ENCODE measurements at places on chromosomes 3 and 15.

- no peak for DNase-seq
These were observed 58.2 kb downstream of the RAB7A start for GRCh38 chr3:128784232-128784631.

DNA sequence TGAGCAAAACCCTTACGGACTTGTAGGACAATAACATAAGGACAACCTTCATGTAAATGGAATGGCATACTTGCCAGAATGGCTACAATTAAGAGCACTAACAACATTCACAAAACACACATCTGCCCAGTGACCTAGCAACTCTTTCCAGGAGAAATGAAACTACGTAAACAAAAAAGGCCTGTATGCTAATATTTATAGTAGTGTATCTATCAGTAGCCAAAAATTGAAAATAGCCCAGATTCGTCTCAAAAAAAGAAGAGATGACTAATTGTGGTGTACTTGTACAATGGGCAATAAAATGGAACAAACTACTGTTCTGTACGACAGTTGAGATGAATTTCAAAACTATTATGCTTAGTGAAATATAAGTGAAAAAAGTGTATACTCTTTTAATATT is 38.4 kb downstream of the CMC1 start:
- DNase-seq = no peak

DNA sequence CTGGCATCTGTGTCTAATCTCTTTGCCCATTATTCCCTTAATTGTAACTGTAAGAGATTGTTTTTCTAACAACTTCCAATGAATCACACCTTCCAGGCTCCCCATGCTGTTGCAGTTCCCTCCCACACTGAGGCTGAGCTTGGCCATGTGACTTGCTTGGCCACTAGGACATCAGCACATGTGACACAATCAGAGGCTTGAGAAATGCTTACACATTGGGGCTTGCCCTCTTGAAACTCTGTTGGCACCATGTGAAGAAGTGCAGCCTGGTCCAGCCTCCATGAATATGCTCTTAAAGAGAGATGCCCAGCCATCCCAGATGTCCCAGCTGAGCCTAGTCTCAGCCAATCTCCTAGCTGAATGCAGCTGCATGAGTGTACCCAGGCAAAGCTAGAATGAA is 326.8 kb upstream of the SOX2 start:
- no peak for DNase-seq

DNA sequence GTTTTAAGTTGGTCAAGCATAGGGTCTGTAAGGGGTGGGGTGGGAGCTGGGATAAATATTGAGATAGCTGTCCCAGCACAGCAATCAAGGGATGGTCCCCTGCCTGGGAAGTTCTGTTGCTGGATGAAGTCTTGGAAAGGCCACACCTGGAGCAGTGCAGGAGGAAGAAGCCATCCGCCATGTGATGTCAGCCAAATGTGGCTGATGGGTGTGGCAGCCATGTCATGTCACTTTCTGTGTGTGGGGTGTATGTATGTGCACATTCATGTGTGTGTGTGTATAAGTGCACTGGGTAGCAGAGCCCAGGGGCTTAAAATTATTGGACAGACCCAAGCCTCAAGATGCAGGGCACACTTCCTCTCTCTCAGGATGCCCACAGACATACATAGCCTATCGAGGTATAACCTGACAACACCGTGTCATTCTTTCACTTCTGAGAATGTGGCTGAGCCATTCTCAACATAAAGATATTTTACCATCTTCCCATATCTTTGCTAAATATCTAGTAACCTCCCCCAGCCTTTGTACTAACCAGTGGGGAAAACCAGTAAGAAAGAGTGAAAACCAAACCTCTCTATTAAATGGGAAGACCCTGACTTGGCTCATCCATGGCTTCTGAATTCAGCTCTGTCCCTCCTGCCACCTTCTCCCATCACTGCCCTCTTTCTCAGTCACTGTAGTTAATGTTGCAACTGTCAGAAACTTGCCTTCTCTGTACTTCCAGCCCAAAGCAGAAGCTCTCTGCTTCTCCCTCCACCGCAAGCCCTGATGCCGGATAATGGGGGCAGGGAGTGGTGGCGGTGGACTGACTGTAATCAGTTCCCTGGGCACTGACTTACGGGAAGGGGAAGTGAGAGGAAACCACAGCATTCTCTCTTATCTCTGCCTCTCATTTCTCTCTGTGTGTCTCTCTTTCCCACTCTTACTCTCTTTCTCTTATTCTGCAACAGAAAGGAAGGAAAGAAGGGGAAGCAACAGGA is 11.2 kb downstream of the TNFSF10 start:
- DNase-seq = no peak

GRCh38 chr3:30354513-30354912 is 251.9 kb upstream of the TGFBR2 start:
- DNase-seq = no peak

DNA sequence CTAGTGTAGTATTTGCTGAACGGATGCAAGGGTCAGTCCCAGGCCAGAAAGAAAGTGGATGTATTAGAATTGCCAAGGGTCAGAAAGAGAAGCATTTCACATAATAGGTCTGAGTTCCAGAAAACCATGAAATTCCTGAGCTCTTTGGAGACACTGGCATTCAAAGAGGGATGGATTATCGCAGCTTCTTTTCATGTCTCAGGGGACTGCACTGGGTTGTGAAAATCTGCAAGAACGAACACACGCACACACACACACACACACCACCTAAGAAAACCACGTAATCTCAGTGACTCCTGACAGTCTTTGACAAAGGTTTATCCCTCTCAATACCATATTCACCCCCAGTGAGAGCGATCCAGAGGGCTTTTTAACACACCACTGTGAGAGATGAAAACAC is 57.9 kb downstream of the TIPARP start:
- DNase-seq = no peak

- no peak for DNase-seq
These were observed 17.5 kb downstream of the PLA2G4F start for GRCh38 chr15:42138968-42139386.

- DNase-seq = peak; percentile 59
These were observed 60.0 kb upstream of the IL12A start for GRCh38 chr3:159928666-159929065.

- peak; percentile 65 for DNase-seq
These were observed 44.9 kb upstream of the MANF start for GRCh38 chr3:51340013-51340829.

DNA sequence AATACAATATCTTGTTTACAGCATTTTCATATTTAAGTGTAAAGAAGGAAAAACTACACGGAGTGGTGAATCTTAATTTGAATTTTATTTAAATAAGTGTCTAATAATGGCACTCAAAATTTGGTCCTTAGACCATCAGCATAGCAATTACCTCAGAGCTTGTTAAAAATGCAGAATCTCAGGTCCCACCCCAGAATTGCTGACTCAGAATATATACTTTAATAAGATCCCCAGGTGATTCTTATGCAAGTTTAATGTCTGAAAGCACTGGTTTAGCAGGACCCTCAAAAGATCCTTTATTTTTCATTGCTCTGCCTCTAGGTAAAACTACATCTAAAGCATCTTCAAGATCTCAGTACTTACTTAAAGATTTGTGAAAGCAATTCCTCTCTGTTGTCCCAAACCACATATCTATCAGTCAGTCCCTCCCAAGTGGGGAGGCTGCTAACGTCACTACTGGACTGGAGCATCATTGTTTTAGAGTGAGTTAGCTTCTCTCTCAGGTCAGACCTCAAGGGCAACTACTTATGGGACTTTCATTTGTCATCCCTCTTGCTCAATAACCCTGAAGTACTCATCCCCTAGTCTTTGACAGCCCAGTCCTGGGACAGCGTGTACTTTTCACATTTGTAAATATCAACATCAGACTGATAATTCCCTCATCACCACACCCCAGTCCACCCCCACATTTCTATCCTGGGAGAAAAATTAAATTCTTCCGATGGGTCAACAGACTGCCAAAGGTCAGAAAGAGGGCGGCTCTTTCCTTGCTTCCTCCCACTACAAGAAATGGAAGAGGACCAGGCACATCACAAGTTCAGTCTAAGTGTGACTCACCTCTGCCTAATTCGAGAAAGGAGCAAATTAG is 76.7 kb downstream of the CBLB start:
- DNase-seq = peak; percentile 8

DNA sequence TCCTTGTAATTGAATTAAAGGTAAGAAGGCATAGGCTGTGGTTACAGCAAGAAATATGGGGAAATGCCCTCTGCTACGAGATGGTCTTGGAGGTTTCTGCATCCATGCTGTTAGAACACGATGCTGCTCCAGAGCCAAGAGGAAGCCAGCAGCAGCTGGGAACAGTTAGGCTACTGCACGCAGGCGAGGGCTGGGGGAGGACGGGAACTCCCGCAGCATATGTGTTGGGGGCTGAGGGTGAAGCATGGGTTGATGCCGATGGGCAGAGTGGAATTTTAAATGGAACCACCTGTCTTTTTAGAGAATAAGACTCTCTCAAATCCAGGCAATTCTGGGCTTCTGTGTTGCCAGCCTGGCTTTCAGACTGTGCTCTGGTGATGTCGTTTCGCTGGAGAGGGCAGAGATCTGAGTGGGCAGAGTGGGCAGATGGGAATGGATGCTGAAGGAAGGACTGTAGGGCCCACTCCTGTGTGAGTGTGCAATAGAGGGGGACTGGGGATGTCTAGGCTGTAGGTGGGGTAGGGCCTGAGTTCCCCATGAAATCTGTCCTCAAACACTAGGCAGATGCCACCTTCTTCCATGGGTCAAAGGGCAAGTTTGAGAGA is 417.0 kb upstream of the TPM1 start:
- no peak for DNase-seq

- no peak for DNase-seq
These were observed 20.0 kb downstream of the CERS3 start for GRCh38 chr15:100508641-100509300.

GRCh38 chr3:3194861-3195260 is 15.4 kb upstream of the CRBN start:
- DNase-seq = no peak

- no peak for DNase-seq
These were observed 44.1 kb downstream of the CD86 start for GRCh38 chr3:122099255-122099654.

DNA sequence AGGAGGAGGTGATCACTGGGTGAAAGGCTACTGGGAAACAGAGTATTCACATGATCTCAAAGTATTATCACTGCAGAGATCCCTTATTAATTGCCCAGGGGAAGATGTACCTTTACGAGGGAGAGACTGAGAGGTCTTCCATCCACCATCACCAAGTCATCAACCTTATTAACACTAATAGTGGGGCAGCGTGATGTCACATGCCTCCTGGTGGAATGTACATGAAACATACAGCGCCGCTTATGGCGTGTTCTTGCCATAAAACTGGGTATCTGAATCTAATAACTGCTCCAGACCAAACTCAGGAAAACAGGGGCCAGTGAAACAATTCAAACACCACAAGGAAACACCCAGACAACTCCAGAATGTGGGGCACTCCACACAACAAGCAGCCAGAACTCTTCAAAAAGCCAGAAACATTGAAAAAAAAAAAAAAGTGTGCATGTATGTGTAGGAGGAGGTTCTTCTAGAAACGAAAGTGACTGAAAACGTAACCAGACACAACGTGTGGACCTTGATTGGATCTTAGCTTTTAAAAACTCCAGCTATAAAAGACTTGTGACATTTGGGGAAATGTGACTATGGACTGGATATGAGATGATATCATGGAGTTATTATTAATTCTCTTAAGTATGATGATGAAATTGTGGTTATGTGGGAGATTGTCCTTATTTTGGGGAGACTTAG is 4.6 kb downstream of the STIMATE start:
- no peak for DNase-seq

DNA sequence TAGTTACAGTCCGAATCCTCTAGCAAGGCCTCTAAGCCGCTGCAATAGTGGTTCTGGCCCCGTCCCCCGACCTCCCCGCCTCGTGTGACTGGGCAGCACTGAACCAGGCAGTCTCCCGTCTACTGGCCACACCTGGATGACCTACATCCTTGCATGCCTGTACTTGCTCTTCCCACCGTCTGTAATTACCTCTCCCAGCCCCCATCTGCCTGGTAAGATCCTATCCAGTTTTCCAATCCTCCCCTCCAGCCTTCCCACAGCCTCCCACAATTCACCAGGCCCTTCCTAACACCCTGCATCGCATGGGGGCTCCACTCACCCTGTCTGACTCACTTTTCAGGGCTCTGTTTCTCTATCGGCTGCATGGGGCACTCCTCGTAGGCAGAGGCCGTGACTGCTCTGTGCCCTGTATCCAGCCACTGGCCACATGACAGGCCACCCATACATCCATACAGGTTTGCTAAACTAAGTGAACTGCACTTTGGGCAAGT is 32.8 kb downstream of the XXYLT1 start:
- DNase-seq = no peak

DNA sequence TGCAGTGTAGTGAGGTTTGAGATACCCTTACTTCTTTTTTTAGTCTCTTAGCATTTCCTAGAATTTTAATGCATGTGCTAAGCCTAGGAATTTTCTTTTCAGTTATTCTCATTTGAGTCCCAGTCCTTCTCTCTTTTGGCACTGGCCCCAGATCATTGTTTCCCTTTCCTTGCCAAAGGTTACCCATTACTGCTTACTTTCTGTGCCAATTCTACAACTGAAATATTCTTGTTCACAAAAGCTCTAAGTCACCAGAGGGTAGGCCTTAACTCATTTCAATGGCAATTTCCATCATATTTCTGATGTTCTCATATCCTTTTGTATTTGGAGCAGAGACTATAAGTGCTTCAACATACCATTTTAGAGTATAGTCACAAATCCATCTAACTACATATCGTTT is 199.6 kb upstream of the CBLB start:
- no peak for DNase-seq

DNA sequence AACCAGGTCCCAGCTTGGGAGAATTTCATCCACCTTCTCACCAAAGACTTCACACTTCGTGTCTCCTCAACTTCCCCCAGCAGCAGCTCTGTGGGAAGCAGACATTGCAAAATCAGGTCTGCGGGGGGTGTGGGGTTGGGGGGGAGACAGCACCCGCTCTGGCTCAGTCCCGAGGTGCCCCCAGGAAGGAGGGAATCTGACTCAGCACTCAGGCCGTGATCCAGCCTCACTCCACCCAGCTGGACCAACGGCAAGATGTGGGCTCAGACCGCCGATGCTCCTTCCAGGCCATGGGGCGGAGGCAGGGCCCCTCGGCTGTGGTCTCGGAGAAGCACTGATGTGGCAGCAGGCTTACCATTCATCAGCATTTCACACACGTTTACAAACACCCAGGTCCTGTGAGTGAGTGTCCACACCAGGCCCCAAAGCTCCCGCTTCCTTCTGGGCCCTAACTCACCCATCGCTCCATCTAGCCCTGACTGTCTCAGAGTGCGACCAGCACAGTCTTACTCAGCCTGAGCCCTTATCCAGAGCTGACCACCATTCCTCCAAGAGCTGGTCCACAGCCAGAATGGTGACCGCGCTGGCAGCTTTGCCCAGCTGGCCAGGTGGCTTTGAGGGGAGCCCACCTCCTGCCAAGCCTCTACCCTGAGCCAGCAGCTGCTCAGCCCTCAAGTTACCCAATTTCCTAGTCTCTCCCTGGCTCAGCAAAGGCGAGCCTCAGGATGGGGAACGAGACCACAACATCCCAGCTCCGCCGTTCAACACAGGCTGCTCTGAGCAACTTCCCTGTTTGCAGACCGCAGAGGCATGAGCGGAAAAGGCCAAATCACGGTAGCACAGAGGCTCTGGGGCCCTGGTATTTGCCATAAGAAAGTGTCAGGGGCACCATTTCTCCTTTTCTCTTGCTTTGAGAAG is 3.3 kb downstream of the STAB1 start:
- DNase-seq = no peak
